Activated naive CD8-positive, alpha-beta T cell treated with anti-CD3 and anti-CD28 coated beads, Interleukin-2, amount 10 ng/mL, durations not matched to agents 7 days and 5 days (primary cell): ENCODE measurements at places on chromosomes 13 and 19. TPM values are rescaled to one million over a fixed set of nuclear protein-coding genes. Genes with fewer than 3 reads are reported as not detected.

- DNase-seq = no peak
Measured at GRCh38 chr19:17180997-17181702, 34.0 kb upstream of the USE1 start.

The CEACAM3 gene
- not detected for total RNA-seq

DNA sequence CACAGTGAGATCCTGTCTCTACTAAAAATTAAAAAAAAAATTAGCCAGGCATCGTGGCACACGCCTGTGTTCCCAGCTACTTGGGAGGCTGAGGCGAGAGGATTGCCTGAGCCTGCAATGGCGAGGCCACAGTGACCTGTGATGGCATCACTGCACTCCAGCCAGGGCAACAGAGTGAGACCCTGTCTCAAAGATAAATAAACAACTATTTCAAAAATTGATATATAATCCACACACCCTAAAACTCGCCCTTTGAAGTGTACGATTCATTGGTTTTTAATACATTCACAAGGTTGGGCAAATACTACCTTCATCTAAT lies 12.1 kb upstream of the TICAM1 start:
- no peak for DNase-seq

- no peak for DNase-seq
Measured at GRCh38 chr19:38682872-38683392, 35.5 kb downstream of the ACTN4 start.

- DNase-seq = no peak
Measured at GRCh38 chr13:113533161-113533840, 42.8 kb upstream of the DCUN1D2 start.

The C1QTNF9B gene
- not detected for total RNA-seq

GRCh38 chr13:66563076-66563475 lies 667.1 kb downstream of the PCDH9 start:
- no peak for DNase-seq

The SLC10A2 gene
- total RNA-seq = not detected

The EBI3 gene
- total RNA-seq = 0.34 TPM

The CLEC4G gene
- total RNA-seq = not detected

The PEG3 gene
- total RNA-seq = 0.06 TPM

The IGLON5 gene
- 0.11 TPM for total RNA-seq

- no peak for DNase-seq
Measured at GRCh38 chr13:71787414-71787813, 79.6 kb downstream of the DACH1 start.

- no peak for DNase-seq
Measured at GRCh38 chr13:106987427-106987785, 419.5 kb upstream of the ARGLU1 start.

DNA sequence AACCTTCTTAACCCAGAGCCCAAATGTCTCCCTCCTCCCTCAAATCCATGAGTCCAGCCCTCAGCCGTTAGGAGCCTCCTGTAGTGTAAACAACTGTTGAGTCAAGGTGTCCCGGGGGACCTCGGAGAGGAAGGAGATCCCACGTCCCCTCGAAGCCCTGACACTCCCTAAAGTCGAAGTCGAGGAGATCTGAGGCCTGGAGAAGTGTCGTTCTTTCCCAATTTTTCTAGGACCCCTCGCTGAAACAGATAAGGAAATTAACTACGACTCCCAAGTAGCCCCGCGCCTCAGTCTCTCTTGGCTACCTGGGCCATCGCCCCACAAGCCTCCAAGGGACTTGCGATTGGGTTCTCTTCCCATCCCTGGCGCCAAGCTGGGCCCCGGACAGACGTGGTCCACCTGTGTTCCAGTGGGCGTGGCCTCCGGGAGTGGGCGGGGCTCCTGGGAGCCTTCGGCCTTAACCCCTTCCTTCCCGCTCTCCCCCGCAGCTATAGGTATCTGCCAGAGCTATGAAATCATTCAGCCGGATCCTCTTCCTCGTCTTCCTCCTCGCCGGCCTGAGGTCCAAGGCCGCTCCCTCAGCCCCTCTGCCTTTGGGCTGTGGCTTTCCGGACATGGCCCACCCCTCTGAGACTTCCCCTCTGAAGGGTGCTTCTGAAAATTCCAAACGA lies 869 bp downstream of the GFY start:
- DNase-seq = peak; percentile 59

The HIF3A gene
- not detected for total RNA-seq

The FAM124A gene
- total RNA-seq = 0.17 TPM

- no peak for DNase-seq
Measured at GRCh38 chr19:48284896-48285295, 15.0 kb downstream of the ZNF114 start.

The TMEM38A gene
- total RNA-seq = 1.6 TPM

The ZNF726 gene
- 20.3 TPM for total RNA-seq

DNA sequence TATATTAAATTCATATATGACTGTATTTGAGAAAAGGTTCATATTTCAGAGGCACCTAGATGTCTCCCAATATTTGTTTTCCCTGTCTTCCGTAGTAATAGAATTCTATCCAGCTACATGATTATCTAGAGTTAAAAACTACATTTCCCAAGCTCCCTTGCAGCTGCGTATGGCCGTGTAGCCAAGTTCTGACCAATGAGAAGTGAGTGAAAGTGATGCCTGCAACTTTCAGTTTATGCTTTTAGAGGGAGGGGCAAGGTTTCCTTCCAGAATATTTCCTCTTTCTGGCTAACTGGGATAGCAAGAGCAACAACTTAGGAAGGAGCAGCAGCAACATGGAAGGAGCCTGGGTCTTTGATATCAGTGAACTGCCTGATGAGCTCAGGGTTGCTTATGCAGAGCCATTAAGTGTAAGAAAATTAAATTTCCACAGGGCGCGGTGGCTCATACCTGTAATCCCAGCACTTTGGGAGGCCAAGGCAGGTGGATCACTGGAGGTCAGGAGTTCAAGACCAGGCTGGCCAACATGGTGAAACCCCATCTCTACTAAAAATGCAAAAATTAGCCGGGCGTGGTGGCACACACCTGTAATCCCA lies 23.2 kb upstream of the CYP2A13 start:
- no peak for DNase-seq

DNA sequence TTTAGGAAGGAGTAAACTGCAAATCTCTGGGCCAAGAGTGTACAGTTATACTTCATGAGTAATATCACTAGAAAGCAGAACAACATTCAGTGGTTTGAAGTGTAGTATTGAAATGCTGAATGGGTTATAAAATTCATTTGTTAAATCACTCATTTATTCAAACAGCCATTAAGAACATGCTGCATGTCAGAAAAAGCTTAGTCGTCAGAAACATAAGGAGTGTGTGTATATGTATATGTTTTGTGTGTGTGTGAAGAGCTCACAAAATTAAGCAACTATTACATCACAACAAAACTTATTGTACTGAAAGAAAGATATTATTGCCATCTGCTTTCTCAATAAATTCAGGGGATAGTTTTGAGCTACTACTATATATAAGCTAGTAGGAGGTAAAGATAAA lies 165.4 kb upstream of the PCDH9 start:
- no peak for DNase-seq

GRCh38 chr19:54893406-54893805 lies 12.5 kb upstream of the NCR1 start:
- DNase-seq = no peak

DNA sequence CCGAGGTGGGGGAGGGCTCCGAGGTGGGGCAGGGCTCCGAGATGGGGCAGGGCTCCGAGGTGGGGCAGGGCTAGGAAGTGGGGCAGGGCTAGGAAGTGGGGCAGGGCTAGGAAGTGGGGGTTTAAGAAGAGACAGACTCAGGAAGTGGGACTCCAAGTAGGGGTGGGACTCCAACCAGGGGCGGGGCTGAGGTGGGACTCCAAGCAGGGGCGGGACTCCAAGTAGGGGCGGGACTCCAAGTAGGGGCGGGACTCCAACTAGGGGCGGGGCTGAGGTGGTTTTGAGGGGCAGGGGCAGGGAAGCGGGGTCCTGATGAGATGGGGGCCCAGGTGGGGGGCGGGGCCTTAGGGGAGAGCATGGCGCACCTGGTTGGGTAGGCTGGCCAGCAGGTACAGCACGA lies 13.6 kb downstream of the CFD start:
- peak; percentile 70 for DNase-seq

The COL5A3 gene
- total RNA-seq = 0.08 TPM

DNA sequence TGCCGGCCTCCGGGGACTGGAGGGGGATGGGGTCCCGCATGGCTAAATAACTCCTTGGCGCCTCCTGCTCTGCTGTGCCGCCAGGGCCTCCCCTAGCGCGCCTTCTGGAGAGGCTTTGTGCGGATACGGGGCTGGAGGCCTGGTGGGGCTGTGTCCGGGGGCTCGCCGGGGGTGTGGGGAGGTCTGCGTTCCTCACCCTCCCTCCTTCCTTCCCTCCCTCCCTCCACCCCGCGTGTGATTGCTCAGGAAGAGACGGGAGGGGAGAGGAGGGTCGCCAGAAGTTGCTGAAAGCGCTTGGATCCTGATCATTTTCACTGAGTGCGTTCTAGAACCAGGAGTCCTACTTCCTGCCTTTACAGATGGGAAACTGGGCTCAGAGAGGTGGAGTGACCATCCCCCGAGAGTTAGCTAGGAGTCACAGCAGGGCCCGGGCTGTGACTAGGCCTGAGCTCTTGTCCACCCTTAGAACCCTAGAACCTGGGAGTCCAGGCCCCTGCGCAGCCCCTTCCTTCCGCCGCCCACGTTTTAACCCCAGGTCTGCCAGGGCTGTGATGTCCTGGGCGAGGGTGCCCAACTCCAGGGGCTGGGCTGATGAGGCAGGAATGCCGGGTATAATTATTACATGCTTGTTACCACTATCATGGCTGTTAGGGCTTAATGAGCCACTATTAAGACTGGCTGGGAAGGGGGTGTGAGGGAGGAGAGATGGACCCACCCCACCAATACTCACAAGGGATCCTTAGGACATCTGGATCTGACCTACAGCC lies 782 bp upstream of the JUND start:
- no peak for DNase-seq

DNA sequence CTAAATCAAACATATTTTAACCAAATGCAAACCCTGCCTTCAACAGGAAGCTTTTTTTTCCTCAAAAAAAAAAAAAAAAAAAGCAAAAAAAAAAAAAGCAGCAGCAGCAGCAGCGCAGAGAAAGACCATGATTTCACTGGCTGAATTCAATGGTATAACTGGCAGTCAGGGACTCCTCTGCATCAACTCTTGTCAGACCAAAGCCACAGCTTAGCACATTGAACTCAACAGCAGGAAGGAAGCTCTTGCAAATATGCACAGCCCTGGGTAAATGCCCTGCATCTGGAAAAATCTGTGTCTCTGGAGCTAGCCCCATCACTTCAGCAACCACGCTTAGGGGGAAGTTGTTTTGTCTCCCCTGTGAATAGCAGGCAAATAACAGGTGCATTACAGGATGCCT lies 17.6 kb upstream of the DHRS12 start:
- DNase-seq = peak; percentile 41

DNA sequence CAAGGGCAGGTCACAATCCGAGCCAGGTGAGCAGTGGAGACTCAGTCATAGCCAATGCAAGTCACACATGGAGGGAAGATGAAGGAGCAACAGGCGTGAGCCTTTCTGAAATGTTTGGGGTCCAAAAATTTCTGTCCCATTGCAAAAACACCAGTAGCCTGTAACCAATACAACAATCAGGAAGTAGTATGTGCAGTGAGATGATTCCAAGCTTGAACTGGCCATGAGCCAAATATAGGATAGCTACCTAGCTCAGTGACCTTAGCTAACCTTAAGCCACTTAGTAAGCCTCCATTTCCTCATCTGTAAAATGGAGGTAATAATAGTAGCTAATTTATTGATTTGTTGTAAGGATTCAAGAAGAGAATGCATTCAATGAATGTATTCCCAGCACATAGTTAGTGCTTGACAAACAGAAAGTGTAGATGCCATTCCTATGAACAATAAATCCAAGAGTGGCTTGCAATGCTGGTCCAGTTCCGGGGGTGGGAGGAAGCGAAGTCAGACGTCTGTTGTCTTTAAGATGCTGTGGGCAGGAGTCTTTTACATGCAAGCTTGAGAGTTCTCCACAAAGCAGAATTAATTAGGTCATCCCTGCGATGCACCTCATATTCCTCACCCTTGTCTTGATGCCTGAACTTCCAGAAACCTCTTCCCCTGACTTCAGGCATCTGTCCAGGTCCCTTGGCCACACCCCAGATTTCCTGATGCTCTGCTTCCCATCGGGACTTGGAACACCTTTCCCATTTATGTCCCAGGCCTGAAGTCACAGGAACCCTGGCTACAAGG lies 195.7 kb upstream of the UBL3 start:
- DNase-seq = no peak

GRCh38 chr13:50303963-50304721 lies 288.9 kb downstream of the KCNRG start:
- DNase-seq = no peak

The CFAP97D2 gene
- not detected for total RNA-seq

DNA sequence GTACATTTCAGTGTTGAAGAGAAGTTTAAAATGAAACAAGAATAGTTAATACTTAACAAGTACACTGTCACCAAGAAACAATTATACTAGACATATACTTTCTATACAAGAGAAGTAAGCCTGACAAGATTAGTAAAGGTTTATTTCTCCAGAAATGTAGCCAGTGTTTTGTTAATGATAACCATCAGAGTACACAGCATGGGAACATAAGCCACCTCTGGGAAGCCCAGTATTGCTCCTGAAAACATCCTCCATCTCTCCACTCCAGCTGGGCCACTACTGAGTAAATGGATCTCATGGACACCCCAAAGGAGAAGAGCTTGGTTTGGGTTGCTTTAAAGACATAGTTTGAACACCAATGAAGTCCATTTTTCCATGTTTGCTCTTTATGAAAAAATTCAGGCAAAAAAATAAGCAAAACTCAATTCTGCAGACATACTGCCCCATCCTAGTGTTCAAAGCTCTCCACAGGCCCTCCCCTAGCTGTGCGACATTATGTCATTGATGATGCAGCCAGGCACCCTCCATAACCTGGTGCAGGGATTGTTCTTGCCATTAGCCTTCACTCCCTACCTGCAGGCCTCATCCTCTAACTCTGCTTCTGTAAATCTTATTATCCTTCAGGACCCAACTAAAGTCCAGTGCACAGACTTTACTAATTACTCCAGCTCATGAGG lies 61.9 kb downstream of the LHFPL6 start:
- no peak for DNase-seq

- peak; percentile 67 for DNase-seq
Measured at GRCh38 chr13:112968380-112968909, 569 bp upstream of the MCF2L start.

DNA sequence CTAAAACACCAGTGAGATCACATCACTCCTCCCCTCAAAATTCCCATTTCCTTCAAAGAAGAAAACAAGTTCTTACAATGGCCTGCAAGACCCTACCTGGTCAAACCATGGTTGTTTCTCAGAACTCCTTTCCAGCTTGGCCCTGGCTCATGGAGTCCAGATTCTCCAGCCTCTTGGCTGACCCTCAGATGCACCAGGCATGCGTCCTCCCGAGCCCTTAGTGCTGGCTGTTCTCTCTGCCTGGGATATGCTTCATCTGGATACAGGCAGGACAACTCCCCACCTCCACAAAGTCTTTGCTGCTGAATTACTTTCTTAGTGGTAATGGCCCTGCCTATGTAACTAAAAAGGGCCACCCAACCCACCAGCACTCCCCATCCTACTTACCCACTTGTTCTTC lies 94.3 kb downstream of the MBNL2 start:
- DNase-seq = no peak
